Activated effector memory CD4-positive, alpha-beta T cell treated with anti-CD3 and anti-CD28 coated beads, Interleukin-2, amount 50 U/mL, for 16 hours (primary cell): ENCODE measurements at places on chromosomes 7 and 10.

DNA sequence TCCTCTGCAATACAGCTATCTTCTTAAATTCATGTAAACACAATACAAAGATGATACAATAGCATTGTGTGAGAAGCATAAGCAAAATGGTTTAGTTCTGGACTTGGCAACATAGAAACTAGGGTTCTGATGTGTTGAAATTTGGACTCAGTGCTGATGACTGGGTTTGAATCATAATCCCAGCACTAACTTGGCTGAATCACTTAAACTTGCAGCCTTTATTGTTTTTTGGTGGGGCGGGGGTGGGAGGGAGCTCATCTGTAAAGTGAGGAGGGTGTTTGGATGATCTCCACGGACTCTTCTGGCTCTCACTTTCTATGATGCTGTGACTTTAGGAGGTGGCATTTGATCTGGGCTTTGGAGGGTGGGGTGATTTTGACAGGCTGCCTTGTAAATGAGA is 158.2 kb downstream of the WNT2 start:
- no peak for DNase-seq

DNA sequence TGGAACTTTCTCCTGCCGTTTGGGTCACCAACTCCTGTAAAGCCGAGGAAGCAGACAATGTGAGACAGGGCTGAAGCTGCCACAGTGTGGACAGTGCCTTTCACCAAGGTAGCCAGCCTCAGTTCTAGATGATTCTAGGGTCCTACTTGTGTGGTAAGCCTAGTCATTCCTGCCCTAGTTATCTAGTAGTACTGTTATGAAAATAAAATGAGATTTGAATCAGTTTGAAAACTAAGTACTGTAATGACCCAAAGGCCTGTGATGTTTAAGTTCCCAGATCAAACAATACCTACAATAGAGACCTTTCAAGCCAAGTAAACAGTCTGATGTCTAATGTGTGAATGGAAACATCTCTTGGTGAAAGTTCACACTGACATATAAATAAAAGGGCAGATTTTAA is 37.1 kb downstream of the POLL start:
- no peak for DNase-seq

DNA sequence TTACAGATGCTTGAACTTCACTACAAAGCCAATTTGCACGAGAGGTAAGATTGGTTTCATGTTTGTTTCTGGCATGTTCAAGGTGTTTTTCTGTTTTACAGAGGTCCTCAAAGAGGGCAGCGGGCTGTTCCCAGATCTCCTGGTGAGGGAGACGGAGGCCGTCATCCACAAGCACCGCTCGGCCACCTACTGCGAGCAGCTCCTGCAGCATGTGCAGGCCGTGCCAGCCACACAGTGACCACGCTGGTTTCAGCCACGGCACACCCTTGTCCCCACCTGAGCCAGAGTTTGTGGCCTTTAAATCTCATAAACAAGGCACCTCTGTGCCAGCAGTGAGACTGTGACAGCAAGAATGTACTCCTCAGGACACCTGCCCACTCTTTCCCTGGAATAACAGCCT is 46.9 kb upstream of the SUN1 start:
- DNase-seq = no peak

DNA sequence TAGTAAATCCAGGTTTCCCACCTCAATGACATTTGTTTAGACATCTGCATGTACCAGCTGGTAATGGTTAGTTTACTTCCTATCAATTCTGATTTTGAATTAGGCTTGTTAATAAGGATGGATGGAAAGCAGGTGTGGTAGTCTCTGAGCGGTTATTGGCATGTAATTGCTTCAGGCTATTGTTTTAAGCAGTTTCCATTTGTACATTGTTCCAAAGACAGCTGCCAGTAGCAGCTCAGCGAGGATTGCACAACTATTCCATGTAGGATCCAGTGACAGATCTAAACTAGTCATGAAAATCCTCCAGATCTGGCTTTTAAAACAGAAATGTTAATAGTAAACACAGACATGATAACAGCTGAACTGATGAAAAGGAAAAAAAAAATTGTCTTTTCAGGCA is 436.0 kb upstream of the ADARB2 start:
- DNase-seq = no peak

- DNase-seq = no peak
These were observed 61.9 kb downstream of the COL13A1 start for GRCh38 chr10:69863580-69863979.

DNA sequence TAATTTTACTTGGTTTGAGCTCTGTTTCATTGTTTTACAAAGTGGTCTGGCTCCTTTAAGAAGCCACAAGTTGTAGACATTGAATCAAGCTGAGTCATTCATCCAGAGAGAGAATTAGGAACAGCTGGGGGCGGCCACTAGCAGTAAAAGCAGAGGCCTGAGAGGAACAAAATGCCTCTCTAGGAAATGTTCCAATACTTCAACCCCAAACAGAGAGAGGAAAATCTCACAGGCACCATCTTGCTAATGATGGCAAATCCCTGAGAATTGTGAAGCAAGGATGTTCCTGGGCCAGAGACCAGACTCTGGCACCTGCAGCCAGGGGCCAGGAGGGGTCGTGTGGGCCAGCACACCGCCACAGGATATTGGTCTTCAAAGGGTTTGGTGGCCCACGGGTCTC is 26.5 kb upstream of the TRIL start:
- no peak for DNase-seq

DNA sequence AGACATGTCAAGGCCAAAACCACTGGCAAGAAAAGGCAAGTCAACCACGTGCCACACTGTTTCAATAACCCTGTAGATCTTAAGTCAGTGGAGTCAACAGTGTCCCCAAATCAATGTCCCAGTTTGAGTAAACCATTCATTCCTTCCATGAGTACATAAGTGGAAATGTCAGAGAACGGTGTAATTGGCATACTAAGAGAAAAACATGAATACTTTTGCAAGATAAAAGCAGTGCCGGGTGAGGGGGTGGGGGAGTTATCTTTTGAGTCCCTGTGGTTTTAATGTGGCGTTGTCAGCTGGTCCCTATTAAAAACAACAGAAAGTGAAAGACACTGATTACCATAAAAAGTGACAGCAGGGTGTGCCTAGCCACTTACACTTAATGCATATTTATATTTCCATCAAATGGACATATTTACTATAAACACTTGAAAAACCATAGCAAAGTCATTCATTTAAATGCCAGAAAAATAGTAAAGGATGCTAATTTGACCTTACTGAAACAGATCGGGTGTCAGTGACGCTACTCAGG is 37.8 kb downstream of the RSU1 start:
- peak; percentile 88 for DNase-seq

DNA sequence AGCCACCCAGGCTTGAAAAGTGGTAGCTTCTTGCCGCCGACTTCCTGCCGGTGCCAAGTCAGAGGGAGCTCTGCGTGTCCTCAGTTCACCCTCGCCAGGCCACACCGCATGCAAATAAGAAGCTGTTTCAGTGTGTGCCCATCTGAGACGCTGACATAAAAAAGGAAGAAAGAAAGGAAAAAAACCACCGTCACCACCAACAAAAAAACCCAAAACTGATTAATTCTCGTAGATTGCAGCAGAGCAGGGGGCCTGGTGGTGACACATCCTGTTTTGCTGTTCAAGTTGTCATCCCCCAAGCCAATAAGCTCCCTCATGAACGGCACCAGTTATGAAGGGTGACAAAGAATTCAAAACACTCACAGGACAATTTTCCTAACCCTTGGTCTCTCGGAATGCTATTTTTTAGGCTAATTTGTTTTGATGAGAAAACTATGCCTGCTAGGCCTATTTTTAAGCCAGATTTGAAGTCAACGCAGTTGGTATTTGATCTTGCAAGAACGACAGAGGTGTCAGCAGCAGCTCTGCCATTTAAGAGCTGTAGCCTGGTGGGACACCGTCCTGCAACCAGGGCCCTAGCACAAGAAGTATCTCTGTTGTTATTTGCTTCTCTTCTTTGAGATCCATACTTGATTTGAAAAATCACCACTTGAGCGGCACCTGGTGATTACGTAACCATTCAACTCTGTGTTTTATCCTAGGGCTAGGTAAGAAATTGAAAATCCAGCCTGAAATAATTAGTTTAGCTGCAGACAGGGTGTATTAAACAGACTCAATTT is 145.6 kb downstream of the PFKFB3 start:
- DNase-seq = peak; percentile 92

DNA sequence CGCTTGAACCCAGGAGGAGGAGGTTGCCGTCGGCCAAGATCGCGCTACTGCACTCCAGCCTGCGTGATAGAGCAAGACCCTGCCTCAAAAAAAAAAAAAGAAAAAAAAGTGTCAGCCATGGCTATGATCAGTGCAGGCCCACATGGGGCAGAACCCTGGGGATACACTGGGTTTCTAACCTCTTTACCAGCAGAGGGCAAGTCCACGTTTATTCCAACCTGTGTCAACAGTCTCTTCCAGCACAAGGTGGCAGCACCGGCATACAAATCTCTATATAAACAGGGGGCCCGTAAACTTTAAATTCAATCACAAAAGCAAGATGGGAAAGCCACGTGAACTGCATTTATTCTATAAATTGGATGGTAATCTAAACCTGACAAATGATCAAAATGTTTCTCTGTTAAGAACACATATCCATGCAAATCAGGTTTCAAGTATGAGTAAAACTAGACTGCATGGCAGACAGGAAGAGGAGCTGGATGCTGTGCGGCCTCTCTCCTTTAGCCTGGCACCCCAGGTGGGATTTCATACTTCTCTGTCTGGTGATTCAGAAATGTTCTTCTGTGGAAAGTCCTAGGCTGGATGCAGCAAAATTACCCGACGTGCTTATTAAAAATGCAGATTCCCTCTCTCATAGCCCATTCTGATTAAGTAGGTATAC is 60.0 kb upstream of the STEAP1B start:
- DNase-seq = peak; percentile 83

DNA sequence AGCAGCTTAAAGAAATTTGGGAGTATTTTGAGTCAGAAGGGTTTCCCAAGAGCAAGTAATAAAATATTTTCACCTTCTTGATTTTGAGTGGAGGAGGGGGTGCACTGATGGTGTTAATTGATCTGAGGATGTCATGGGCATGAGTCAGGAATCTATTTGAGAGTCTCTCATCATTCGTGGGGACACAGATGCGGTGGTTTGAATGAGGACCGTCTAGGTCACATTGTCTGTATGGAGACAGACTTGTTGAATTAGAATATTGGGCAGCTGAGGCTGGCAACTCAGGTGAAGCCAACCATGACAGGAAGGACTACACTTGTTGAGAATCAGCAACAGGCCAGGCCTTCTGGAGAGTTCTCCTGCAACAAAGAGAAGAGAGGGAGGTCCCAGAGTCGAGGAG is 127.0 kb downstream of the INSYN2A start:
- no peak for DNase-seq

DNA sequence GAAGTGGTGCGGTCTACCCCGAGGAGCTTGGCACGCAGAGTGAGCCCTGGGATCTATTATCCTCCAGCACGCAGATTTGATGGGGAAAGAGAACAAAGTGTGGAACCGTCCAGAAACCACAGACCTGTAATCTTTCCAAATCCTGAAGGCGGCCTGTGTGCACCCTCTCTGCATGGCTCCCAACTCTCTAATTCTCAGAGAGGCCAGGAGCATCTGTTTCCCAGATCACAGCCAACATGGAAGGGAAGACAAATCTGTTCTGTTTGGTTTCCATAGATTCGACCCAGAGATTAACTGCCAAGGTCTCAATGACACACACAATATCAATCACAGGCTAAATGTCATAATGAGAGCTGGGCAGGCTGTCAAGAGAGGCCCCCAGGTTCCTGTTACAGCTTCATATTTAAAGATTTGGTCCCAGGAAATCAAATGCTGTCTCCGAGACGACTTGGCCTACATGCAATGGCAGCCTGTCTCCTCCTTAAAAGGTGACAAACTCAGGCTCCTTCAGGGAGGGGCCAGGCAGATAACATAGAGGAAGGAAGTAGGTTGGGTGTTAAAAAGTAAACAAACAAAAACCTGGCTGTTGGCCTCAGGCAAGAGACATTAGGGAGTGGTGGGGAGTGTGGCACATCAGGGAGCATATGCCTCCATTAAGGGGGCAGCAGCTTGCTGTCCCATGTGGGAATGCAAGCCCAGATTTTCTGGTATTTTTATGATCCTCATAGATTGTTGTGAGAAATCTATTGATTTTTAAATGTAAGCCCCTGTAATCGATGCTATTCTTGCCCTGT is 48.8 kb upstream of the SAMD8 start:
- DNase-seq = no peak

- DNase-seq = no peak
These were observed 464.5 kb downstream of the ARL4A start for GRCh38 chr7:13151978-13152377.

DNA sequence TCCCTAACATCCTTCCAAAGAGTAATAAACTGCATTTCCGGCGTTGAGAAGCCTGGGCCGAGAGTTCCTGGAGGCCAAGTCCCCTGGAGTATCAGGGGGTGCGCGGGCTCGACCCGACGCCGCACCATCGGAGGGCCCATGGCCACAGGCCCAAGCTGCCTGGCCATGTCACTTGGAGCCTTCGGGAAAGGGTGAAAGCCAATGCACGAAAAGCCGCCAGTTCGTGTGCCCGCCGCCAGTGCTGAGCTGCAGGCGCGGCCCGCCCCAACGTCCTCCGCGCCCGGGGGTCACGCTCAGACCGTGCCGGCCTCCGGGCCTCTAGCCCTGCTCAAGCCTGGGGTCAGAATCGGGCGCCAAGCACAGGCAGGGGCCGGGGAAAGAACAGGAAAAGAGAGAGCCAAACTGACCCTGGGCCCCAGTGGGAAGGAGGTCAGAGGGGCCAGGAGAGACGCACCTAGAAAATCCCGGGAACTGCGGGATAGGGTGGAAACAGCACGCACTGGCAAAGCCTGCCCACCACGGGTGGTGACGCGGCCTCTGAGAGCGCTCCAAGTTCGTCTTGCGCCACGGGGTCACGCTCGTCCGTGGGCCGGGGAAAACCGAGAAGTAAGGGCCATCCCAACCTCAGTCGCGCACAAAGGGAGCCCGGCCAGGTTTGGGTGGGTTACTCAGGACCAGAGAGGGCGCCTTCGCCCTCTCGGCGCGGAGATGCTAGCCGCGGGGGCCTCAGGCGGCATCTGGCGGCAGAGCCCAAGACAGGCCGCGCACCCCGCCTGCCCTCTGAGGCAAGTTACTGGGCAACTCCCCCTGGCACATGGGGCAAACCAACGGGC is 4.2 kb upstream of the EBF3 start:
- no peak for DNase-seq

DNA sequence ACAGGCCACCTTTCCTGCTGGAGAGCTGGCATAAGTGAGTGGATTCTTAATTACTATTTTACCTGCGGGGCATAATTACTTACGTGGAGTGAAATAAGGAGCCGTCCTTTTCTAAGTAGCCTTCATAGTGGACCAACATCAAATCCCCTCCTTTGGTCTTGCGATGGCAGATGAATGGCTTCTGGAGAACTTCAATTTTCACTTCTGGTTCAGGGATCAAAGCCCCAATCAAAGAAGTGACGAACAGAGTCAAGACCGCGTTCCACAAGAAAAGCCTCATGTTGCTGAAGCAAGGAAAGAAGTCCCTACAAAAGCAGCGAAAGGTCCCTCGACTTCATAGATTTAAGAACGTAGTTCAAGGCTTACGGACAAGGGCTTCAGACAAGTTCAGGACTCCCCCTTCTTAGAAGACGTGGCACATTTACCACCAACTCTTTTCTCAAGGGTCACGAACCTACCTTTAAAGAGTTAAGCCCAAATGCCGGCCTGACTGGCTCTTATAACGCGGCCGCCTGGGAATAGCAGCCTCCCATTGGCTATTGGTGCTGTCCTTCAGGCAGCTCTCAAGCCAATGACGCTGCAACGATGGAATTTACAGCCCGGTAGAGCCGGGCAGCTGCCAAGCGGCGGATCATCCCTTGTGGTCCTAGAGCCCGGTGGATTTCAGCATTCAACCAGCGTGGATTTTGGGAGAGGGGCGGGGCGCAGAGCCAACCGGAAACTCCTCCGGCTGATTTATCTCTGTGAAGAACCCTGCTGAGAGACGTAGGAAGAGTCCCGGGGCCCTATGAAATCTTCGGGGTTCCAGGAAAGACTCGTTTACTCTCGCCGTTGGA is at the start of gene FKBP14:
FKBP14 (minus strand) TSS at position 474 of the 836 bp plus-strand sequence; CDS start at position 280, 194 bp downstream.
- DNase-seq = peak; percentile 95

- DNase-seq = no peak
These were observed 5.6 kb downstream of the TPK1 start for GRCh38 chr7:144830024-144830785.
